ENCODE measurements at places on chromosomes 7 and 10.
A peak's percentile ranks its signal among the peaks of the same experiment; 100 is the strongest.

DNA sequence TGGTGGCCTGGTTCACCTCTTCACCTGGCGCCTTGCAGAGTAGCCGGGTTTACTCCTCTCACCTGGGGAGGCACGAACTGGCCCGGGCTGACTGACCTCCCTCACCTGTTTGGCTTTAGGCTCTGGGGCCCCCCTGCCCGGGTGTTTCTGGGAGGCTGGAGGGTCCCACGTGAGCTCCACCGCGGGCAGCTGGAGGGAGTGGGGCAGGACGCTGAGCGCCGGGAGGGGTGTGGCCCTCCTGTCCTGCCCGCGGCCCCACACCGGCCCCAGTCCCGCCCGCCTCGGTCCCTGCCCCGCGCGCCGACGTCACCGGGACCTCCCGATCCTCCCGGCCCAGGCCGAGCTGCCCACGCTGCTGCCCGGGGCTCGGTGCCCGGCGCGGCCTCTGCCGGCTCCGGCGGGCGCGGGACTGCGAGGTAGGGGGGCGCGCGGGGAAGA lies at the start of gene AMZ1:
AMZ1 (plus strand) TSS at position 322 of the 438 bp plus-strand sequence. CDS start 12,250 bp downstream, outside the sequence.
- no peak for DNase-seq

- DNase-seq, result no peak
Observed at GRCh38 chr10:71357792-71358265, 38.8 kb downstream of the SLC29A3 start.

GRCh38 chr10:132550366-132551092 lies 12.9 kb downstream of the INPP5A start:
- DNase-seq, result no peak

GRCh38 chr10:126909147-126909546 lies 3.9 kb downstream of the DOCK1 start:
- DNase-seq, result no peak

DNA sequence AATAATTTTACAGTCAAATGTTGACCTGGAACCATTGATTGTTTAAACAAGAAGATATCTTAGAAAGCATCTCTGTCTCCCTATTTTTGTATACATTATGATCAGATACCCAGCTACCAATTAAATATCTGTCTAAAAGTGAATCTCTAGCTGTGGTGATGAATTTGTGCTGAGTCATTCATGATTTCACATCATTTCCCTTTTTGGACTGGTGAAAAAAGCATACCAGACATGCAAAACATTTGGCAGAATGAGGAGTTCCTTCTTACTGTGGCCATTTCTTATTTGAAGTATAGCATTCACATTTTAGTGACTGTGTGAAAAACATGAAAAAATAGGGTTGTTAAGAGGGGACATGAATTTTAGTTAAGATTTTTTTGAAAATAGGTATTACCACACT lies 98.0 kb upstream of the GATA3 start:
- peak; percentile 61 for DNase-seq

GRCh38 chr7:95919556-95919955 lies 147.2 kb downstream of the DYNC1I1 start:
- no peak for DNase-seq

DNA sequence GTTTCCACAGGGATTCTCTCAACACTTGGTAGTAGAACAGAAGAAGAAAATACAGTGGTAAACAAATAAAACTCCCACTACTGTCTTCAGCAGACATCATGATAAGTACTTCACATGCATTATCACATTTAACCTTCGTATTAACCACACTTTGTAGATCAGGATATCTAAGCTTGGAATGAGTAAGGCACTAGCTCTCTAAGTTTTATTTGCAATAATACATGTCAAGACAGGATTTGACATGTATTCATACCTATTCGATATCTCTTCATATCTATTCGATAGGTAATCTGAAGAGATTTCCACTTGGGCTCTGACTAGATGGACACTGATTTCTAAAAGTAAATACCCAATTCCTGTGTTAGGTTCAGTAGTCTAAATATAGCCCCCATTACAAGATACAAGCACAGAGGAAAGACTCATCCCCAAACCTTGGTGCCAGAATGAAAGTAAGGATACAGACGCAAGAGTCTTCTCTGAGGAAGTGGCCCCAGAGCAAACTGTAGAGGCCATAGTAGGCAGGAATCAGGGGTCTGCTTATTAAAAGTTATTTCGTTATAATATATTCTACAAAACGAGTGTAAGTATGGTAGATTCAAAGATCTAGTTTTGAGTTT lies 58.4 kb downstream of the FOXP2 start:
- DNase-seq, result no peak

- DNase-seq, result peak; percentile 44
Observed at GRCh38 chr10:22630234-22631174, 83.9 kb downstream of the PIP4K2A start.

DNA sequence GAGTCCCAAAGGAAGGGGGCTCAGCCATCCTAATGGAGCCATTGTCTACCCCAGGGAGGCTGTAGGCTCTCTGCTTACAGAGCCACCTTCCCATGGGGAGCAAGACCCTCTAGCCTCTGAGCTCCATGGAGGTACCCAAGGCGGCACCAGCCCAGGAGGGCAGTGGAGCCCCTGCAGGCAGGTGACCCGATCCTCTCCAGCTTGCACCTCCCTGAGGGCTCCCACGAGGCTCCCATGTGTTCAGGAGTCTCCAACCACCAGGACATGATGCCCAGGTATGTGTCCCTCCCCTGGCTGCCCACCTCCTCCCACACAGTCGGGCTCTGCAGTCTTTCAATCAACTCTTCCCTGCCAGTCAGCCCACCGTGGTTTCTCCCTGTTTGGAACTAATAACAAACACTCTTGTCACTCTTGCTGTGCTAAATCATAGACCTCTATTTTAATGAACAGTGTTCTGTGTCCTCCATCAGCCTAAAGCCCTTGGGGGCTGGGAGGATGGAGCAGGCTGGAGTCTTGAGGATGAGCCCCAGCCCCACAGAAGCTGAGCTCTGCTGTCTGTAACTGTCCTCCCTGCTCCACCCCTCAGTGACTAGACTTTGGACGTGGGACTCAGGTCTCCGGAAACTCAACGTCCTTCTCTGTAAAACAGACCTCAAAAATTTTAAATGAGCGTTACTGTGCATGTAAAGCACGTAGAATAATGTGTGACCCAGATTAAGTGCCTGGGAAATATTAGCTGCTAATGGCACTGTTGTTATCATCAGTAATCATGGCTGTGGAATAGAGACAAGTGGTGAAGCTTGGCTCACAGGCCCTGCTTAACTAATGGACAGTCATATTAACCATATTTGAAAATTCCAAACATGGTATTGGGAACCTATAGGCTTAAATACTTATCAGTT lies 298.9 kb downstream of the WDR37 start:
- no peak for DNase-seq

DNA sequence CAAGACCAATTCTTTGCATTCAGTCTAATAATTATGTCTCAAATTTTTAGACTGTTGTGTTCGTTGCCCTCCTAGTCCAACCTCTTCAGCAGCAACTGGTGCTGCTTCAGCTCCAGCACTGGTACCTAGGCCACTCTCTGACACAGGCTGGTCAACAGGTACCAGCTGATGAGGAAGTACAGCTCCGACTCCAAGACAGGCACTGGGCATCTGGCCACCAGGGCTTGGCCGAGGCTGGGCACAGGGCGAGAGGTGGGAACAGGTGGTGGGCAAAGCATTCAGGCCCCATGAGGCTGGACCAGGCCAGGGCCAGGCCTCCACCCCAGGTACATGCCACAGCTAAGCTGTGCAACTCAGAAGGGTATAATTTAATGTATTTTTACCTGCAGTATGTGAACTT lies 151.5 kb upstream of the AGR3 start:
- DNase-seq, result no peak

GRCh38 chr7:149494738-149495368 lies 2.8 kb downstream of the ZNF746 start:
- no peak for DNase-seq

DNA sequence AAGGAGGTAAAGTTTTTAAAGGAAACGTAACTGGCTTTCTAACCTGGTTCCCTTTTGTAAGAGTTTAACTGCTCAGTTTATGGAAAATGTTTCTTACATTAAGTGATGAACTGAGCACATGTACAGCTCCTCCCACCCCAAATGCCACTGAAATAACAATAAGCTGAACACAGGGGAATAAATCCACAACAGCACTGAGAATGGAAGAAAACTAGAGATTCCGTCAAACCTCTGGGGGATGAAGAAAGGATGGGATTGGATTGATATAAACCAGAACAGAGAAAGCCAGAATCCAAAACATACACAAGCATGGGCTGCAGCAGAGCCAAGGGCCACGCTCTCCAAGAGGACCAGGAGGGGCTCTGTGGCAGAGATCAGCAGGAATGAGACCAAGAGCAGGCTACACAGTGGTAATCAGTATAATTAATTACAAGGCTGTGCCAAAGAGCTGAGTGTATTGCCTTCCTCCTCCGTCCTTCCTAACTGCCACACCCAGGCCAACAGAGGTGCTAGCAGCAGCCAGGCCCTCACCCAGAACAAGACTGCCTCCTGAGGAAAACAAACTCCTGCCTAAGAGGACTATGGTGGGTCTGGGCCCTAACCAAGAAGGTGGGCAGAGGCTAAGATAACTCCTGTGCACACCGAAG lies 73.9 kb downstream of the KIAA1549 start:
- no peak for DNase-seq

DNA sequence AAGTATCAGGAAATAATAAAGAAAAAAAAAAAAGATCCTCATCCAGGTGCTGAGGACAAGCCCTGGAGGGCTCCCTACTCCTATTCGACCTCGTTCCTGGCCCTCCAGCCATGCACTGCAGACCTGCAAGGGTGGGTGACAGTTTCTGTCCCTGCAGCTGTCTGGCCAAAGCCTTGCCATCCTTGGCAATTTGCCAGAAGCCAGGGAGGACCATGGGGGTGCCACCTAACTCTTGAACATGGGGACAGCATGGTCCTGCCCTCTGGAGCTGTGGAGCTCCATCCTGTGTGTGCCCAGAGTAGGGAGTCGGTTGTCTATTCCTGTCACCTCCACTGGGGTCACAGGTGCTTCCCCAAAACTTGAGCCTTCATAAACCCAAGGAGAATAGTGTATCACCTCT lies 27.8 kb downstream of the DMBT1 start:
- no peak for DNase-seq

- peak; percentile 39 for DNase-seq
Observed at GRCh38 chr7:12111422-12112405, 99.4 kb upstream of the TMEM106B start.

- no peak for DNase-seq
Observed at GRCh38 chr7:18637516-18637915, 142.0 kb downstream of the HDAC9 start.

DNA sequence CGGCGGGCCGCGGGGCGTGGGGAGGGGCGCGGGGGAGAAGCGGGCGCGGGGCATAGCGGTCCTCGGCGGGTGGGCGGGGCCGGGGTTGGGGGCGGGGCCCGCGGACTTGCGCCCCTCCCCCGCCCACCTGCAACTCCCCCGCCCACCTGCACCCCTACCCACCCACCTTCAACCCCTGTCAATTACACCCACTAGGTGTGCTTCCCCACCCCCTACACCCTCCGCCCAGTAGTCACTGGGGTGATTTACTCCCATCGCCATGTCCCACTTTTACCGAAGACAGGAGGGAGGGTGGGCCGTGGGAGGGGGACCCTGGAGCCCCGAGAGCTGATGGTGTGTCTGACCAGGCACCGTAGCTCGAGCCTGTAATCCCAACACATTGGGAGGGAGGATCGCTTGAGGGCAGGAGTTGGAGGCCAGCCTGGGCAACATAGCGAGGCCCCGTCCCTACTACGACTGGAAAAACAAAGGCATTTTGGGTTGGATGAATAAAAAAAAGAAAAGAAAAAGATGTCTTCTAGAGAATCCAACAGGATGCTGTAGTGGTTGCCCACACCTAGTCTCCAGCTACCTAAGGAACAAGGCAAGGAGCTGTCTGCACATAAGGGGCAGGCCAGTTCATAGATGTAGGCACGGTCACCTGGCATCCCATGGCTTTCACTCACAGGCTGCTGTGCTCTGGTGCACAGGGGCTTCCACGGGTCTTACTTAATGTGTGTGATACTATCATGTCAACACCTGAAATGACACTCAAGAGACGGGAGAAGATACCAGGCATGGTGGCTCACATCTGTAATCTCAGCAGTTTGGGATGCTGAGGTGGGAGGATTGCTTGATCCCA lies 761 bp downstream of the KCTD7 start:
- no peak for DNase-seq

DNA sequence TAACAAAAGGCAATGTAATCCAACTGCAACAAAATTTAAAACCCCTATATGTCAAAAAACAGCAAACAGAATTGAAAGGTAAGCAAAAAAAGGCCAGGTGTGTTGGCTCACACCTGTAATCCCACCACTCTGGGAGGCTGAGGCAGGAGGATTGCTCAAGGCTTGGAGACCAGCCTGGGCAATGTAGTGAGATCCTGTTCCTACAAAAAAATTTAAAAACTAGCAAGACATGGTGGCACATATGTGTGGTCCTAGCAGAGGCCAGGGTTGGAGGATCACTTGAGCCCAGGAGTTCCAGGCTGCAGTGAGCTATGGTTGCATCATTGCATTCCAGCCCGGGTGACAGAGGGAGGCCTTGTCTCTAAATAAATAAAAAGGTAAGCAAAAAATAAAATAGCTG lies 212.1 kb upstream of the KLF14 start:
- no peak for DNase-seq

DNA sequence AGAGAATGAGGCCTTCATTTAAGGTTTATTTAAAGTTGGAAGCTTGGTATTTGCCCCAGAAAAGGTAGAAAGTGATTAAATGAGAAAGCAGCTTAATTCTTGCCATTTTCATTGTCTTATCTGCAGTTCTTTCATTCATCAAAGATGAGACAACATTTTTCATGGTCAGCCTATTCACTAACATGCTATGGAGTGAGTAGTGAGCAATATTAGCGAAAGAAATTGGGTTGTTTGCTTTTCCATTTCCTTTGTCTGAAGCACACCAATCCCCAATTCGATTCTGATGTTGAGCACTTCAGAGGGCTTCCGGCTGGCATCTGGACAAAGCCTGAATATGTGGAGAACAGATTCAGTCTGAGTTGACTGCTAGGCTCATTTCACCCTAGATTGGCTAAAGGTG lies 317.2 kb downstream of the BBS9 start:
- no peak for DNase-seq

GRCh38 chr7:1663857-1664651 lies 6.0 kb upstream of the ELFN1 start:
- no peak for DNase-seq

DNA sequence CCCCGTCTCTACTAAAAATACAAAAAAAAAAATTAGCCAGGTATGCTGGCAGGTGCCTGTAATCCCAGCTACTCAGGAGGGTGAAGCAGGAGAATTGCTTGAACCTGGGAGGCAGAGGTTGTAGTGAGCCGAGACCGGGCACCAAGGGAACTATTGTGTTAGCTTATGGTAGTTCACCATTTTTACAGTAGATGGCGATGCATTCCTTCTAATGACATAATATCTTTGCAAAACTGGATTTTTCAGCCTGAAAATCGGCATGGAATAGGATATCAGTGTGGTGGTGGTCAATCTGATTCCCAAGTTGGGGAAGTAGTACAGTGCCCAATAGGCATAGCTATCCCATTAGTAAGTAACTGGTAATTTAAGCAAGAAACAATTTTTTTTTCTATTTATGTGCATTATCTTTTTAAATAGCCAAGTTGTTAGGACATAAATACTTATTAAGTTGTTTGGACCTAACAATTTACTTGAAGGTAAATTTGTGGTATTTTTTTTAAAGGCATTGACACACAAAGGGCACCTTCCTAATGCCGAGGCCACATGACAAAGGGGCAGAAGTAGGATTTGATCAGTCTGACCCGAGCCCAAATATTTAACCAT lies 17.6 kb upstream of the IMPDH1 start:
- DNase-seq, result peak; percentile 64
